Urothelium cell line (cell line): ENCODE measurements at places on chromosomes 1 and 21.

GRCh38 chr1:43547538-43548072 is 16.9 kb downstream of the PTPRF start:
- no peak for DNase-seq

- no peak for DNase-seq
Observed at GRCh38 chr21:31221043-31221442, 123.0 kb downstream of the TIAM1 start.

- no peak for DNase-seq
Observed at GRCh38 chr21:46035809-46036695, 54.5 kb downstream of the COL6A1 start.

DNA sequence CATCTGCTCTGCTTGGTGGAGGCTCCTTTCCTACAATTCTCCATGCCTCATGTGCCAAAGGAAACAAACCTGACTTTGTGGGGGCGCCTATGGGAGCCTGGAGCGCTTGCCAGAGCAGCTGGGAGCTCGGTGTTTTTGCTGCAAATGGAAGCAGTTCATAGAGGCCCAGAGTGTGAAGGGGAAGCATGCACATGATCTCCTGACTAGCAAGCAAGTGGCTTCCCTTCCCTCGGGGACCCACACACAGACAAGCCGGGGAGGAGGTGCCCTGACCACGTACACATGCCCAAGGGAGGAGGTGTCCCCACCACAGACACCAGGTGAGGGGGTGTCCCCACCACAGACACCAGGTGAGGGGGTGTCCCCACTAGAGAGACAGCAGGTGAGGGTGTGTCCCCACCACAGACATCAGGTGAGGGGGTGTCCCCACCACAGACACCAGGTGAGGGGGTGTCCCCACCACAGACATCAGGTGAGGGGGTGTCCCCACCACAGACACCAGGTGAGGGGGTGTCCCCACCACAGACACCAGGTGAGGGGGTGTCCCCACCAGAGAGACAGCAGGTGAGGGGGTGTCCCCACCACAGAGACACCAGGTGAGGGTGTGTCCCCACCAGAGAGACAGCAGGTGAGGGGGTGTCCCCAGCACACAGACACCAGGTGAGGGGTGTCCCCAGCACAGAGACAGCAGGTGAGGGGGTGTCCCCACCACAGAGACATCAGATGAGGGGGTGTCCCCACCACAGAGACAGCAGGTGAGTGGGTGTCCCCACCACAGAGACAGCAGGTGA is 106.8 kb downstream of the CRYAA start:
- DNase-seq, result no peak

- no peak for DNase-seq
Observed at GRCh38 chr1:221327954-221328353, 413.9 kb downstream of the DUSP10 start.

DNA sequence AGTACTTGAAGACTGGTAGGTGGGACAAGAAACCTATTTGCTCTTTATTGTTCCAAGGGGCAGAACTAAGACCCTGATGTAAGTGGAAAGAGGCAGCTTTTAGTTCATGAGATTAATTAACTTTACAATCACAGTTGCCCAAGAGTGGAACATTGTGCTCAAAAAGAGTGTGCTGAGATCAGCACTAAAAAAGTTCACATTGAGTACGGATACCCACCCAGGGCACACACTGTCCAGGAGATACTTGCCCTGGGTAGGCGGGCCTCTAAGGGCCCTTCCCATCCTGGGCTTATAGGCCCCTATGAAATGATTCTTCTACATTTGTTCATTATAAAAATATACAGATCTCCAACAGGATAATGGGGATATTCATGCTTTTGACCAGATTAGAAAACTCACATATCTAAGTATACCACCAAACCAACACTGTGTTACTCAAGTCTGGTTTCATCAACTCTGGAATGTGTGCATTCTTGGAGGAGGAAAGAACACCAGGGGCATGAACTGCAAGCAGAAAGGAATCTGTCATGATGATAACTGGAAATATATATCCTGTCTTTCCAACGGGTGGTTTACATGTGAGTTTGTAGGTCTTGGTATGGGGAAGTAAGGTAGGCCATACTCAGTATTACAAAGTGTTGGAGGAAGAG is 626.2 kb downstream of the SMYD3 start:
- DNase-seq, result no peak

DNA sequence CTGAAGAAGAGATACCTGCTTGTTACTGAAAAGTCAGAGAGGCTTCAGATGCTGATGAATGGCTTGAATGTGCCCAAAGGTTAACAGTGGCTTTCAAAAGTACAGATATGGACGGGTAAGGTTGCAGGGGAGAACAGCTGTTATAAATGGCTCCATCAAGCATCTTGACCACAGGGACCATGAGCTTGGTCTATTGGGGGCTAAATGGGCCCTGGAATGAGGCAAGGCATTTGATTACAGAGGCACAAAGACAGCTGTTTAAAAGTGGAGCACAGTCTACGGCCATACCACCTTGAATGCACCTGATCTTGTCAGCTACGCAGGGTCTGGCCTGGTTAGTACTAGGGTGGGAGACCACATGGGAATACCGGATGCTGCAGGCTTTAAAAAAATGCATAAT is 48.3 kb downstream of the C1orf198 start:
- no peak for DNase-seq

GRCh38 chr1:53892911-53893310 is 1.1 kb upstream of the DIO1 start:
- no peak for DNase-seq

DNA sequence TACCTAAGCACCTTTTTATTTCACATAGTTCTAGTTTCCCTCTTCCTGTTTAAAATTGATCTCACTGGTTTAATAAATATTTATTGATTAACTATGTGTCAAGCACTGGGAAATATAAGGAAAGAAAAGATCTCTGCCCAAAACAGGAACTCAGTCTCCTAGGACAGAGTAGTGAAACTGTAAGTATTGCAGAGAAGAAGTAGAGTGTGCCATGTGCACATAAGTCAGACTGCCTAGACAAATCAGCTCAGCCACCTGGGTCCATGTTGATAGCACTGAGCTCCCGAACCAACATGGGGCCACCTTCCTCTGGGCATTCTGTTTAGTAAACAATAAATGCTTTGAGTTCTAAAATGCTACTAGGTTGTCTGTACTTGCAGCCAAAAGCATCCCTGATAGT is 9.8 kb upstream of the SSX2IP start:
- DNase-seq, result no peak

- no peak for DNase-seq
Observed at GRCh38 chr1:199151634-199152425, 513.0 kb downstream of the PTPRC start.

GRCh38 chr1:107198561-107198960 is 57.7 kb downstream of the NTNG1 start:
- no peak for DNase-seq

- DNase-seq, result no peak
Observed at GRCh38 chr1:77857552-77857951, 30.9 kb upstream of the NEXN start.

GRCh38 chr1:26459148-26459547 is 13.1 kb upstream of the HMGN2 start:
- DNase-seq, result no peak

DNA sequence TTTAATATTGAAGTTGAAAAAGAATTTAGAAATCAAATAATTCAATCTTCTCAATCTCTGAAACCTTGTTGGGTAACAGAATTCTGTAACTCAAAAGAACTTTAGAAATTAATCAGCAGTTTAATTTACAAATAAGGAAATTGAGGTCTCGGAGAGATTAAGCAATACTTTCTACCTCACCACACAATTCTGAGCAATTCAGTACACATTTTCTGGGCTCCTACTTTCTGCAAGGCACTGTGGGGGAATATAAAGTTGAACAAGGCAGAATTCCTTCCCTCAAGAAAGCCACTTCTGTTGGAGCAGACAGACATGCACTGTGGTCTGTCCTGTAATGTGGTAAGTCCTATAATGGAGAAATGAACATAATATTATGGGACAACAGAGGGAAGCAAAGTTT is 47.7 kb downstream of the MEF2D start:
- DNase-seq, result no peak

- no peak for DNase-seq
Observed at GRCh38 chr1:172628401-172628800, 30.5 kb upstream of the FASLG start.

DNA sequence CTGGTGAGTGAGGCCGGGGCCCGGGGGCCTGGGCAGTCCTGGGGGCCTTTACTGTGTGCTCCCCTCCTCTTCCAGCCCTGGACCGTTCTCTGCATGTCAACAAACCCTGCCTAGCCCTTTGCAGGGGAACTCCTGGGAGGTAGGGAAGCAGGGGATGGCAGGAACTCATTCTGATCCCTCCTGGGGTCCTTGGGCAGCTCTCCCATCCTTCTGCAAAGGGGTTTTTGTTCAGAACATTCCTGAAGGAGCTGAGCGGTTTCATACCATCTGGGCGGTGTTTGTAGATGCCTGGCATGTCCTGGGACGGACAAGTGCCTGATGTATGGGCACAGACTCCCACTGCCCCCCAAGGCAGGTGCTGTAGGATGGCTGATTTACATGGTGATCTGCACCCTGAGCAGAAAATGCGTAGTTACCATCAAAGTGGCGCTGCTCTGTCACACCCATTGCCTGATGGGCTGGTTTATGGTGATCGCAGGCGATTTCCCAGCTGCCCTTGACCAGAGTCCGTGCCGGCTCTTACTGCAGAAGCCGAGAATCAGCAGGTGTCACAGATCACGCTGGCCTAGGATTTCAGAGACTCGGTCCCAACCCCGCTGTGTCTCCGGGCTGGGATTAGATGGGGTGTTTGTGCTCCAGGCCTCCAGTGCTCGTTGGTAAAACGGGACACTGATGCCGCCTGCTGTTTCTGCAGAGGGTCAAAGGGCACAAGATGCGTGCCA is 71.6 kb upstream of the TRAPPC10 start:
- DNase-seq, result no peak

GRCh38 chr1:184745929-184746638 is 8.6 kb downstream of the EDEM3 start:
- DNase-seq, result no peak

- no peak for DNase-seq
Observed at GRCh38 chr1:234720709-234721441, 110.9 kb upstream of the IRF2BP2 start.

DNA sequence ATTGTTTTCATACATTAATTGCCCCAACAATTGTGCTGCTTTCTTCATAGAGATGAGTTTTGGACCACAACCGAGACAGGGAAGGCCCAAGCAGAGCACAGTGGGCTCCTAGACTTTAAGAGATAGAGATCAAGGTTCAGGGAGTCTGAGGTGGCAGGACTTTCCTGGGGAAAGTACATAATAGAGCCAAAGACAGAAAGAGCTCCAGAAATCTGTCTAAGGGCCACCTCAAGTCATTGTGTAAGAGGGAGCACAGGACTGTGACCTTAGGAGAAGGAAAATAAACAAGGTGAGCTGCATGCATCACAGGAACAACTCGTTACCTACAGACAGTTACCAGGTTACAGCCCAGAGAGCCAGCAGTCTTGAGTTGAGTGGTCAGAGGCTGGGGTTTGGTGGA is 41.3 kb upstream of the CR2 start:
- no peak for DNase-seq

DNA sequence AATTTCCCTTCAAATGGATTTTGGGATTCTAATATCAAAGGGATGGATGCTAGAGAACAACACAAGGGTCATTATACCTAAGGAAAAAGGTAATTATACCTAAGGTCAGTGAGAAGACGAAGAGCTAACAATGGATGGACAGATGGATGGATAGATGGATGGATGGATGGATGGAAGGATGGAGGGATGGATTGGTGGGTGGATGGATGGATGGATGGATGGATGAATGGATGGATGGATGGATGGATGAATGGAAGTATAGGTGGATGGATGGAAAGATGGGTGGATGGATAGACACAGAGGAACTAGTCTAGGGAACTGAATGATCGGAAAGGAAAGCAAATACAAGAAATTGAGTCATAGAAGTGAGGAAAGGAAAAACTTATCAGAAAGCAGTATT is 34.0 kb downstream of the SLC35F3 start:
- no peak for DNase-seq

- DNase-seq, result no peak
Observed at GRCh38 chr1:93969371-93969770, 60.1 kb upstream of the GCLM start.

DNA sequence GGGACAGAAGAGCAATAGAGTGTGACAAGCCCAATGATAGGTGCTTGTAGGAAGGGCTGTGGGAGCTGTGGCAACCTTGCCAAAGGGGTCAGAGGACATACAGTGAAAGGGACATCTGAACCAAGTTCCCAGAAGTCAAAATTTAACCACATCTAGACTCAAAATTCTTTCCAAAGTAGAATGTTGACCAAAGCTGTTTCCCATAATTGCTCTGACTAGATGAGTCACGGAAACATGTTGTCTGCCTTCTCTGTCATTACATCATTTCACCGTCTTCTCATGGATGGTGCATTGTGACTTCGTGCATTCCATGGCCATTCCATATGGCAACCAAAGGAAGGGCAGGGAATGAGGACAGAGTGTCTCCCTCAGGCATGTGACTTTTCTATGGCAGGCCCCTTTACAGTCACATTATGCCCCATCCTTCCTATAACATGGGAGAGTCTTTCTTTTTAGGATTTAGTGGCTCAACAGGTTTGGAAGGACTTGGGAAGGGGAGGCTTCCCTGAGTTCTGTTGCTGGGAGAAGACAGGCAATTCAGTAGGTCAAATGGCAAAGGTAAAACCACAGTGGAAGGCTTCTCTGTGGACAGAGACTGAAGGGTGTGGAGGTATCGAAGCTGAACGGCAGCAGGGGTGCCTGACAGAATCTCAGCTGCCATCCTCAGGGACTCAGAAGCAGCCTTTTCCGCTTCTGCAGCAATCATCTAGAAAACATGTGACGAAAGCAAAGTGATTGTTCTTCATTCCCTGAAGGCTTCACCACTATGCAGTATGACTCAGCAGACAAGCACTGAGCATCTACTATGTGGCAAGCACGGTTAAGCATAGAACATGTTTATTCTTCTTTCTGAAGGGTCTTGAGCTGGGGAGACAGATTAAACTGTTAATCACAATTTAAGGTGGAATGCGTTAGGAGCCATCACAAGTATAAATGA is 24.7 kb downstream of the NPHS2 start:
- DNase-seq, result peak; percentile 60

DNA sequence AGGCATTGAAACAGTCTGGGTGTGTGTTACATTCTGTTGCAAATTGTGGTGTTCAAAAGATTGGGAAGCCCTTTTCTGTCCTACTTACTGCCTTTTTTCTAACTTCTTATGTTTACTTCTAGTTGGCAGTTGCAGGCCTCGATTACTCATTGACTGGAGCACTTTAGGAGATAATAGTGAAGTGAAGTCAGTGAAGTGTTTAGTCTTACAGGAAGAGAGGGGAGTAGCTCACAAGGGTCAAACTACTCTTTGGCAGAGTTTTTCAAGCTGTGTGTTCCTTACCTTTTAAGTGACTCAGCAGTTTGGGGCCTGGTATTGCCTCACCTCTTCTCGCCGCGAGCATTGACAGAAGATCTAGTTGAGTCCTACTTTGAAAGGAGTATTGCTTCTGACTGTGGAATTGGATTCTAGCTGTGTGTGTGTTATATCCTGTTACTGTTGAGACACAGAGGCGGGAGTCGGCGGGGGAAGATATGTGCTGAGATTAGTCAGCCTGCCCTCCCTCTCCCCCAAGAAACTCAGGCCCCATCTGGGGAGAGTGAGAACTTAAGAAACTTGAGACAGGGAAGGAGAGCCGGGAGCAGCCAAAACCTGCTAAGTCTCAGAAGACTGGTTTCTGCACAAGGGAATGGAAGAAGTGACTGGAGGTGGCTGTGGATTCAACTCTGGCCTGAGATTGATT is 19.3 kb downstream of the AHCYL1 start:
- DNase-seq, result peak; percentile 89

- DNase-seq, result no peak
Observed at GRCh38 chr1:58895559-58896145, 111.8 kb upstream of the JUN start.

- DNase-seq, result peak; percentile 44
Observed at GRCh38 chr1:66350001-66350547, 183.9 kb upstream of the SGIP1 start.

- DNase-seq, result no peak
Observed at GRCh38 chr1:12158357-12159092, 8.3 kb upstream of the TNFRSF1B start.
